ENCODE measurements at places on chromosomes 7 and 10.

DNA sequence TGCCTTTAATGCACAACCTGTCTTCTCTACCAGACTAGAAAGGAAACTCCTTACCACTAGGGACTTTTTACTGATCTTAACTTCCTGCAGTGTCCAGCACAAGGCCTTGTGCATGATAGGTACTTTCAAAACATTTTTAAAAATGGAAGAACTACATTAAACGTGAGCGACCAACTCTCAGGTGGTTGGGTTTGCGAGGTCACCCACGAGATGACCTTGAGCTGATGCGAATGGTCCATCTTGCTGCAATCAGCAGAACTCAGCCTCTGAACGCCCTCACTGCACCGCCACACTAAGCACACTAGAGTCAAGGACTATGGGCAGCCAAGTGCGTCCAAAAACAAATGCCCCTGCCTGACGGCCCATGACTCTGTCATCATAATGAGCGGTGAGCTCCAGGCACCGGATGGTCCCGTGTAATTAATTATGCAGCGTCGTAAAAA is 34.9 kb upstream of the PTF1A start:
- DNase-seq: no peak

GRCh38 chr7:65235586-65235985 is 138.1 kb upstream of the ZNF92 start:
- DNase-seq: no peak

DNA sequence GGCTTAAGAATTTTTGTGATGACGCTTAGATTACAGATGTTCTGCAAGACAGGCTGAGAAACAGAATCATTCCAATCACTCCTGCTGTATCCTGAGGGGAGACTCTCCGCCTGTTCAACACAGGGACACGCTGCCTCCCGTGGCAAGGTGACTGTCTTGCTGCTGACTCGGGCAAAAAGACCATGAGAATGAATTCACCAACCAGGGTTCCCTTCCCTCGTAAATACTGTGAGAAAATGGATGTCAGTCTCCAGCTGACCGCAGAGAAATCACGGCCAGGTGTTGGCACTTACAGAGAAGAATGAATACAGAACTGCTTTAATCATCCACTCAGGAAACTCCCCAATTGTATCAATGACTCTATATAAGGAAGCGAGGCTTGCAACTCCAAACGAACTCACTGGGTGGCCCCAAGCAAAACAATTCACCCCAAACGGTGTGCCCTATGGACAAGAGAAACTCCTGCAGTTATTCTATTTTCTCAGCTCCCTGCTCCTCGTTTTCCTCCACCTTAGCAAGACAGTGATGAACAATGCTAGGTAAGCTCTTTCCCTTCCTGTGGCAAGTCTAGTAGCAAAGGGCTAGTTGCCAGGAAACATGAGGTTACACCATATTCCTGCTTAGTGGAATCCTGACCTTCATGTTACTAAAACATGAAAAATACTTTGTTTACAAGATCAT is 22.8 kb downstream of the GNA12 start:
- DNase-seq: no peak

GRCh38 chr10:94361171-94361794 is 1.5 kb downstream of the NOC3L start:
- DNase-seq: no peak
